Stimulated activated naive CD8-positive, alpha-beta T cell treated with anti-CD3 and anti-CD28 coated beads, Interleukin-15, Interleukin-2, amounts not matched to agents 100 U/mL and 50 U/mL, for 24 hours (primary cell): ENCODE measurements at places on chromosomes 6 and 20.

- DNase-seq, result no peak
Measured at GRCh38 chr6:45545416-45545815, 167.7 kb upstream of the SUPT3H start.

GRCh38 chr6:86529635-86530034, 407.7 kb upstream of the HTR1E start:
- DNase-seq, result no peak

DNA sequence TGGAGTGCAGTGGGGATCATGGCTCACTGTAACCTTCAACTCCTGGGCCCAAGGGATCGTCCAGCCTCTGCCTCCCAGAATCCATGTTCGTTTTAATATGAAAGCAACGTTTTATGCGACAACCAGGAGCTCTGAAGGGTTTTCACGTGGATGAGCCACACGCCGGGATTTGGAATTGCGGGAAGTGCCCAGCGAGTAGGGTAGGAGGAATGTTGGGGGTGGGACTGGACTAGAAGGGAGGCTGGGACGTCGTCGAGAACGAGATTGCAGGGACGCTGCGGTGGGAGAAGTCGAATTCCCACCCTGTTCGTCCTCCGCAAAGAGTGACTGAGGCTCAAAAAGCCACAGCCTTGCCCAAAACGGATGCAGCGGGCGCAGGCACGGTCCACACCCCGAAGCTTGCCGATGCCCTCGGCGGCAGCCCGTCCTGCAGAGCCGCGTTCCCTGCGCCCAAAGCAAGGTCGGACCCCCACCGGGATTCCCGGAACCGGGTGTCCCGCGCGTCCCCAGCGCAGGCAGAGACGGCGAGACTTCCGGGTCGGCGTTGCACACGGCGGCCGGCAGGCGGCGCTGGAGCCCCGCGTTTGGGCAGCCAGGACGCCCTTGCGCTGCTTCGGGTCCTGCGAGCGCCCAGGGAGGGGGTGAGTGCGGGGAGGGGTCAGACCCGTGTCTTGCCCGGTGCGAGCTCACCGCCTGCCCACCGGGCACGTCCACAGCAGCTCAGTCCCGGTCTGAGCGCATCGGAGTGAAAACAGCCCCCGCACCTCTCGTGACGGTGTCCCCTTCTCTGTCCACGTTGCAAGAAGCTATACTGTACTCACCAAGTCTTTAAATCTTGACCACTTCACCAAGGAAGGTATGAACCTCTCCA, 87.8 kb downstream of the DHX35 start:
- peak; percentile 83 for DNase-seq

GRCh38 chr6:33905071-33905609, 101.3 kb upstream of the MLN start:
- peak; percentile 9 for DNase-seq

GRCh38 chr20:62063315-62063980, 2.2 kb downstream of the TAF4 start:
- DNase-seq, result peak; percentile 13

DNA sequence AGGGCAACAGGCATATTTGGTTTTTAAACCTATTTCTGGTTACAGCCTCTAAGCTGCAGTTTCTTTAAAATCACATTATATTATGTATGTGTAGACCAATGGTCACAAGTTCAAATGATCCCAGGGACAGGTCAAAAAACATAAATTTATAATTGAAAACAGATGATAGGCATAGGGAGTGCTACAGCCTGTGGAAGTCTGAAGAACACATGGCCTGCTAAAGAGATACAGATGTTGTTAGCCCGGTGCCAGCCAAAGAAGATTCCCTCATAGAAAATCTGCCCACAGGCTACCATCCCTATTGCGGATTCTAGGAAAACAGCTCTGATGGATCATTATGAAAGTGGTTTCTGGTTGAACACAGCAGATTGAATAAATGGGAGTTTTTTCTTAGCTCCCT, 65.3 kb downstream of the NRSN1 start:
- no peak for DNase-seq

- no peak for DNase-seq
Measured at GRCh38 chr6:33249732-33250630, 21.7 kb downstream of the VPS52 start.

- no peak for DNase-seq
Measured at GRCh38 chr6:65745614-65746013, 38.6 kb upstream of the EYS start.

DNA sequence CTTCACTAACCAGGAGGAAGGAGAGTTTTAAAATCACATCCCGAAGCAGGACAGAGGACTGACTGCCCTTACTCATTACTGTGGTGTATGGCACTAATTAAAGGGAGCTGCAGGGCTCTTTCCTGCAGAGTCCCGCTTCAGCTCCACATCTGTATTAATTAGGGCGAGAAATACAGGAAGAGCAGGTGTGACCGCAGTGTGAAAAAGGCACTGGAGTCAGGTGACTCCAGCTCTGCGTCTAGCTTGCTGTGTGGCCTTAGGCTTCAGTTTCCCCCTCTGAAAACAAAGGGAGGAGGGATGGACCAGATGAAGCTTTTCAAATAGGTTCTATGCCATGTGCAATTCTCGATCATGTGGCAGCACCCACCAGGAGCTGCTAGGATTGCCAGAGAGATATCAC, 34.0 kb downstream of the KIAA1755 start:
- no peak for DNase-seq

- no peak for DNase-seq
Measured at GRCh38 chr6:1613688-1614447, 4.2 kb downstream of the FOXC1 start.

DNA sequence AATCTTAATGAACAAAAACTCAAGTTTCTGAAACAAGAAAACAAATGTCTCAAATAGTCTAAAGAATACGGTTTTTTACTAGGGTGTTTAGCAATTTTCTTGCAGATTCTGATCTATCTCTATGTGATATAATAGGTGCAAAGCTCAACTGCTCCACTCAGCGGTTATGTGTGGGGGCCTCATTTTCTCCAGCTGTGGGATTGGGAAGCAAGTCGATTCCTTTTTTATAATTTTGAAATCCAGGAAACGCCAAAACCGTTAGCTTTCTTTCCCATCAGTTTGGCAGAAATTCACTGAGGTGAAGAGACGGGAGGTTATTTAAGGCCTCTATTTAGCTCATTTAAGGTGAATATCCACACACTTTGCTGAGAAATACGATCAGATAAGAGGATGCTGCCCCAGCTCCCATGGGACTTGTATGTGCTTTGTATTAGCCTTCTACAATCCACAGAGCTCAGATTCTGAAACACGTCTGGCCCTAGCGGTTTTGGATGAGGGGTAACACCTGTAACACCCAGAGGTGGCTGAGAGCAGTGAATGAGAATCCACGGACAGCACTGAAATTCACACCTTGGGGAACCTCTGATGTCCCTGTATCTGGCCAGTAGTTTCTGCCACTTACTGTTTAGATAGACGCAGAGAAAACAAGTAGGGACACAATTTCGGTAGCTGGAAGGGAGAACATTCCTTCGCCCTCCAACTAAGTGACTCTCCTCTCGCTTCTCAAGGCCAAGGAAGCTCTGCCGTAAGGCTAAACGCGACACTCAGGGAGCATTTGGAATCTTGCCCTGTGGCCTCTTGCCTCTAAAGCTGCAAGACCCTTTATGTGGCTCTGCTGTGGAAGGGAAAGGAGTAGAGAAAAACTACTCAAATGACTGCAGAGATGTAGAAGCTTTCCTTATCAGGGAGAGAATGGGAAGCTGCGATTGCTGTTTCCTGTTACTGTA, 6.5 kb upstream of the BCAS4 start:
- DNase-seq, result no peak

GRCh38 chr6:42230345-42231321, 13.0 kb upstream of the MRPS10 start:
- no peak for DNase-seq

DNA sequence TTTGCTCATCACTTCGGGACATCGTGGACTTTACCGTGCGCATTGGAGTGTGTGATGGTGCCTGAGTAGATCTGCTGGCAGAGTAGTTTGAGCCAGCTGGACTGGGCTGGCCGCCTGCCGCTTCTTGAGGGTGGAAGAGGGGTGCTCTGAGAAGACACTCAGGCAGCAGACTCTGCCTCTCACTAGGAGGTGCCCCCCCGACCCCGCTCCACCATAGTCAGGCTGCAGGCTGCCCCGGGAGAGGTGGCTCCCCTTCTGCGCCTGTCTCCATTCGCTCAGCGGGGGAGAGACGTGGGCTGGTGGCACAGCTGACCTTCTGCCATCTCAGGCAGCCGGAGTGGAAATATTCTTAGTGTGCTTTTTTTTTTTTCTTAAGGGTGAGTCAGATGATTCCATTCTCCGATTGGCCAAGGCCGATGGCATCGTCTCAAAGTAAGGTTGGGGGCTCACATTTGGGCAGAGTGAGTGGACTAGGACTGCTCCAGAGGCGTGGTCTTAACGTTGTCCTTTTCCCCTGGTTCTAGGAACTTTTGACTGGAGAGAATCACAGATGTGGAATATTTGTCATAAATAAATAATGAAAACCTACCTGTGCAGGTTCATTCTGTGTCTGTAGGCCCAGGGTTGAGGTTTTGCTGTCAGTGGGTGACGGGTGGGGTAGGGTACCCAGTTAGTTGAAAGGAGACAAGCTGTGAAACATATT, 1.2 kb downstream of the RPS21 start:
- peak; percentile 47 for DNase-seq

- DNase-seq, result no peak
Measured at GRCh38 chr6:89566930-89567629, 71.5 kb downstream of the LYRM2 start.

DNA sequence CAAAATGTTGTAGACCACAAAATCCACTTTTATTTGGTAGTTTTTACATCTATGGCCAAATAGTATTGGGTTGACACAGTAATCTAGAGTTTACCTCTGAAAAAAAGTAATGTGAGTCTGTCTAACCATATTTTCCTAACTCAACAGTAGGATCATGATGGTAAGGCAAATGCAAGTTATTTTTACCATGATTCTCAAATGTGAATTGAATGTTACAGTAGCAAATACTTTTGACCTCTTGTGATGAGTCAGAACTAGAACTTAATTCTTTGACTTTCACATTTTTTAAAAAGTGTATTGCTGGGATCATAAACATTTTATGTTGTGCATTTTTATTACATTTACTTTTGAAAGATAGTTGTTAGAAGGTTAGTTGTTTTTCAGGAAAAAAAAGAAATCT, 22.0 kb downstream of the RNF146 start:
- DNase-seq, result no peak

- DNase-seq, result peak; percentile 93
Measured at GRCh38 chr6:99568103-99568933, at the start of gene CCNC. TSS of gene CCNC (minus strand) at chr6:99568660. CDS start at chr6:99568527, 133 bp downstream.

GRCh38 chr6:45969026-45969425, 46.6 kb downstream of the CLIC5 start:
- DNase-seq, result no peak
